ENCODE measurements at places on chromosomes 5 and 9.

- H3K4me1 ChIP-seq, result no peaks in the 10 kb centered on the region
- H3K4me3 ChIP-seq, result no peak overlapping the region
- H3K27ac ChIP-seq, result no peak overlapping the region
These were observed 1188.0 kb upstream of the CDH9 start for GRCh38 chr5:28226407-28226806.

GRCh38 chr5:52694648-52695047 is 93.1 kb upstream of the ITGA1 start:
- no peaks in the 10 kb centered on the region for H3K36me3 ChIP-seq
- H3K4me1 ChIP-seq, result peaks cover 4% of the 10 kb centered on the region
- H3K27ac ChIP-seq, result no peak overlapping the region
- DNase-seq, result no peak
- no peaks in the 10 kb centered on the region for H3K27me3 ChIP-seq
- no peak overlapping the region for H3K4me3 ChIP-seq

- DNase-seq, result no peak
- no peaks in the 10 kb centered on the region for H3K27me3 ChIP-seq
- H3K4me1 ChIP-seq, result no peaks in the 10 kb centered on the region
These were observed 687.3 kb downstream of the TLE4 start for GRCh38 chr9:80259079-80259478.

- H3K36me3 ChIP-seq, result peaks cover 43% of the 10 kb centered on the region
- no peak overlapping the region for H3K27ac ChIP-seq
- H3K4me1 ChIP-seq, result no peaks in the 10 kb centered on the region
- no peak for DNase-seq
- H3K4me3 ChIP-seq, result no peak overlapping the region
These were observed 69.4 kb downstream of the NUP214 start for GRCh38 chr9:131194762-131195161.

GRCh38 chr9:4815381-4815956 is 22.7 kb downstream of the RCL1 start:
- H3K4me3 ChIP-seq, result peak overlapping the region; percentile 1
- H3K27ac ChIP-seq, result peak overlapping the region; percentile 73
- peaks cover 30% of the 10 kb centered on the region for H3K4me1 ChIP-seq
- H3K36me3 ChIP-seq, result peaks cover 46% of the 10 kb centered on the region
- no peaks in the 10 kb centered on the region for H3K27me3 ChIP-seq

DNA sequence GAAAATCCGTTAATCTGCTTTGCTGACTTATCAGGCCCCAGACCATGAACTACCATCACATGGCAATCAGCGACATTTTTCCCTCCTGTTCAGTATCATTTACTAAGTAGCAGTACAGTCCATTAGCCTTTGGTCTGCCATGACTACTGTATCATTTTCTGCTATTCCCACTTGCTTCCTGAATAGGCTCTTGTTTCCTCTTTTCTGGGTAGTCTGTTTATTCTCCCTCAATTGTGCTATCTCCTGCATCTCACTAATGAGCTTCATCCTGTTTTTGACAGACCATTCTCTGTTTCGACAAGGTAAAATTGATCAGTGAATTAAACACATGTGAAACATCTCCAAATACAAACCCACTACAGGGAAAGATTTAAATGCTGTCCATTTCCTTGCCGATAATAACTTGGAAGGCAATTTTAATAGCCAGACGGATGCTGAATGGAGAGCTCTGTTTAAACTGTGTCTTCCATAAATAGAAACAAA is 263.5 kb upstream of the ANKRD55 start:
- no peak for DNase-seq
- peaks cover 2% of the 10 kb centered on the region for H3K4me1 ChIP-seq
- H3K27me3 ChIP-seq, result no peaks in the 10 kb centered on the region
- H3K27ac ChIP-seq, result no peak overlapping the region
- H3K36me3 ChIP-seq, result no peaks in the 10 kb centered on the region

- no peak overlapping the region for H3K27ac ChIP-seq
- peaks cover 30% of the 10 kb centered on the region for H3K36me3 ChIP-seq
These were observed 14.0 kb downstream of the MTRR start for GRCh38 chr5:7882926-7883325.

GRCh38 chr9:87829756-87830155 is 52.9 kb upstream of the SPATA31E1 start:
- H3K4me1 ChIP-seq, result no peaks in the 10 kb centered on the region
- no peak overlapping the region for H3K4me3 ChIP-seq
- H3K27me3 ChIP-seq, result peaks cover 7% of the 10 kb centered on the region
- no peak overlapping the region for H3K27ac ChIP-seq
- no peak for DNase-seq

GRCh38 chr9:23824830-23825591 is 1.0 kb downstream of the ELAVL2 start:
- peaks cover 40% of the 10 kb centered on the region for H3K27me3 ChIP-seq
- H3K27ac ChIP-seq, result no peak overlapping the region
- DNase-seq, result no peak

DNA sequence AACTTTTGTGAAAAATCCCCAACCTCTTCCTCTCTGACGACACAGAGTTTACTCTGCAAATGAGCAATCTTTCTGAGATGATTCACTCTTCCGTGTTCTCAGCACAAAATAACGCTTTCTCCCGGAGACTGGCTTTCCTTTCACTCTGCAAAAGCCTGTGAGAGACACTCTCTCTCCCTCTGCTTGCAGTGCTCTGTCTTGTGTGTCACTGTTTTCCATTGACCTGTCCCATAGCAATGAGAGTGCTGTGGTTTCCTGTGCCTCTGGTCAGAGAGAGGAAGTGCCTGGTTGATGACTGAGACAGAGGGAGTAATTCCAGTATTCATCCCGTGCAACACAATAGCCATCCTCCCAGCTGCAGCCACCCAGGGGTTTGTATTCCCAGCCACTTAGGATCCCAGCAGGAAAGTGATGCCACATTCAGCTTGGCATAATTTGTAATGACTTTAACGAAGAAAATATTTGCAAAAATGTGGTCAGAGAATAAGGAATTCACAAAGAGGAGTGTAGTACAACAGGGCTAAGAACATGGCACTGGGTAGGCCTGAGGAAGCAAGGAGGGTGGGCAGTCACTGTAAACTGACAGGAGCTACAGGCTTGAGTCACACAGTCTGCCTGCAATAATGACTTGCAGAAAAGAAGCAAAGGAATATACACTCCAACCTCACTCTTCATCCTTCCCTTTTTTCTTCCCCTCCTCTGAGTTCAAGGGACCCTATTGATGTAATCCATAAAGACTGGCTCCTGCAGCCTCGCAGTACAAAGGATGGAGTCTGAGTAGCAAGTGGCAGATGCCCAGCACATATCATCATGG is 463.5 kb upstream of the RGMB start:
- no peaks in the 10 kb centered on the region for H3K36me3 ChIP-seq
- no peaks in the 10 kb centered on the region for H3K27me3 ChIP-seq
- DNase-seq, result peak; percentile 12
- H3K4me1 ChIP-seq, result peaks cover 6% of the 10 kb centered on the region
- H3K4me3 ChIP-seq, result no peak overlapping the region

GRCh38 chr5:63953217-63953616 is 9.0 kb downstream of the HTR1A start:
- no peak for DNase-seq
- no peaks in the 10 kb centered on the region for H3K36me3 ChIP-seq
- H3K27ac ChIP-seq, result no peak overlapping the region
- H3K4me1 ChIP-seq, result no peaks in the 10 kb centered on the region
- peaks cover under 1% of the 10 kb centered on the region for H3K27me3 ChIP-seq
- H3K4me3 ChIP-seq, result no peak overlapping the region

DNA sequence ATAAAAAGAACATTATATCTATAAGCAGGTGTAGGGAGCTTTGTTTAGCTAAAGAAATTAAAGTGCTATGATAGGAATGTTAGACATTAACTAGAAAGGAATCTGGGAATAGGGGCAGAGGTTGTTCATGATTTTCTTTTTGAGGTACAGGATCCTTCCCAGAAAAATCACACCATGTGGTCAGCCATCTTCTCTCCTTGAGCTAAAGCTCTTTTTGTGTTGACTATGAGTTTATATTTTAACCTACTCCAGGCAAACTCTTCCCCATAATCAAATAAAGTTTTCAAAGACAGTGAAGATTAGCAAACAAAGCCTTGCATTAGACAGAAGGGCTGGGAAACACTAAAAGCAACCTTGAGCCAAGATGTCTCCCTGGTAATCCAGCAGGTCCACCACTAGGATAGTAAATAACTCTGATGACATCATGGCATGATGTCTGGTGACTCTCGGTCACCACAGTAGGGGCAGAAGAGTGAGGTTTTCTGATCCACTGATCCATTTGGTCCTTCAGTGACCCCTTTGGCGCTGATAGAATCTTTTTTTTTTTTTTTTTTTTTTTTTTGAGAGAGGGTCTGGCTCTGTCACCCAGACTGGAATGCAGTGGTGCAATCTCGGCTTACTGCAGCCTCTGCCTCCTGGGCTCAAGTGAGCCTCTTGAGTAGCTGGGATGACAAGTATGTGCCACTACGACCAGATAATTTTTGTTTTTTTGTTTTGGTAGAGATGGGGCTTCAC is 30.6 kb upstream of the IL6ST start:
- H3K36me3 ChIP-seq, result no peaks in the 10 kb centered on the region
- no peak overlapping the region for H3K4me3 ChIP-seq

DNA sequence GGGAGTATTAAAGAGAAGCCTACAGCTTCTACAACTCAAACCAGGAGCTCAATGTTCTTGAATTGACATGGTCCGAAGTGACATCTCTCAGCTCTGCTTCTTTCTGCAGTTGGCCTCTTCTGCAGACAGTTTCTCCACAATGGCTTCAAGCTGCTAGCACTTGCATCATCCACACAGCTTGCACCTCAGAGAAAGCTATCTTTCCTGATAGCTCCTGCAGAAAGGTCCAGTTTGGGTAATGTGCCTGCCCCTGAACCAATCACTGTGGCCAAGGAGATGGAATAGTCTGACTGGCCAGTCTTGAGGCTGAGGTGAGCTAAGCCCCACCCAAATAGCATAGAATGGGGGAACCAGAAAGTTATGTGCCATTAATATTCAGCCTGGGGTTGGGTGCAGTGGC is 95.8 kb upstream of the ABCA1 start:
- no peak overlapping the region for H3K4me3 ChIP-seq
- H3K36me3 ChIP-seq, result no peaks in the 10 kb centered on the region
- H3K27me3 ChIP-seq, result no peaks in the 10 kb centered on the region
- no peak for DNase-seq
- H3K4me1 ChIP-seq, result no peaks in the 10 kb centered on the region
- H3K27ac ChIP-seq, result no peak overlapping the region

- no peak overlapping the region for H3K27ac ChIP-seq
- H3K4me3 ChIP-seq, result no peak overlapping the region
- peaks cover 64% of the 10 kb centered on the region for H3K4me1 ChIP-seq
- no peaks in the 10 kb centered on the region for H3K27me3 ChIP-seq
These were observed 6.0 kb downstream of the UBQLN1 start for GRCh38 chr9:83701769-83702168.

DNA sequence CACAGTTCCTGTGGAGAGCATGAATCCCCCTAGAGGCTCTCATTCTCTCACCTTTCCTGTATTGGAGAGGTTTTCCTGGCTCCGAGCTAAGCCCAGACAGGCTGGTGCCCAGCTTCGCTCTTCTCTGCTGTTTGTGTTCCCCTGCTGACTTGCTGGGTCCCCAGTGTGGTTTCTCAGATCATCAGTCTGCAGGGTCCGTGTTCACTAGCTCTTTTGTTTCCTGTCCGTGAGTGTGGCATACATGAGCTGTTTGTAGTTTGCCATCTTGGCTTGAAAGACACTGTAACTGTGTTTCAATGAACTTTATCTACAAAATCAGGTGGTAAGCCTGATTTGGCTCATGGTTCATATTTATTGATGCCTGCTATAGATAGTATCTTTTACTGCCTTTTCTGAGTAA is 23.8 kb downstream of the LOX start:
- H3K4me3 ChIP-seq, result no peak overlapping the region
- H3K27ac ChIP-seq, result no peak overlapping the region
- H3K36me3 ChIP-seq, result peaks cover 40% of the 10 kb centered on the region
- H3K4me1 ChIP-seq, result no peaks in the 10 kb centered on the region
- H3K27me3 ChIP-seq, result no peaks in the 10 kb centered on the region

- no peak for DNase-seq
- peaks cover 4% of the 10 kb centered on the region for H3K36me3 ChIP-seq
- H3K27me3 ChIP-seq, result no peaks in the 10 kb centered on the region
- H3K4me3 ChIP-seq, result no peak overlapping the region
These were observed 4.0 kb upstream of the WDR70 start for GRCh38 chr5:37375091-37375490.

DNA sequence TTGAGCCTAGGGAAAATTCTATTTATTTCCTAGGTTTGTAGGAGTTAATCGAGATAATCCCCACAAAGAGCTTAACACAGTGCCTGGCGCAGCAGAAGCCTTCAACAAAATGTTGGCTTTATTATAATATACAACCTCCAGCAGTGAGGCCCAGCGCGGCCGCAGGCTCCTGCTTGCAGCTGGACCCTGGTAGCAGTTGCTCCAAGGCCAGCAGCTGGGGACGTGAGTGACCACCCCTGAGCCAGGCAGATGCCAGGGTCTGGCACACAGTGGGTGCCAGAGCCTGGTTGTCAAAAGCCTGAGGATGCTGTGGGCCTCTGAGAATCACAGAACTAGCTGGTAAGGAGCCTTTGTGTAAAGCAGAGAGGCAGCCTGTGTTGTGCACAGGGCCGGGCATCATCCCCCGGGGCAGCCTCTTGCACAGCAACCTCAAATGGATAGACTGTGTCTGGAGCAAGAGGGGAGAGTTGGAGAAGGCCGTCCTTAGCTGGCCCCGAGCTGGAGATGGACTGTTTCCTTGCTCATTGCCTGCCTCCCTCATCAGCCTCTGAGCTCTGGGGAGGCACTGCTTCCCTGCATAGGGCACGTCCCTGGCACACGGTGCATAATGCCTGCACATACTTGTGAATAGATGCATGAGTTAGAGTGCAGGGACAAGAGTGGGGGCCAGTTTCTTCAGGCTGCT is 17.3 kb downstream of the CSF1R start:
- H3K36me3 ChIP-seq, result no peaks in the 10 kb centered on the region
- H3K4me1 ChIP-seq, result peaks cover 4% of the 10 kb centered on the region

DNA sequence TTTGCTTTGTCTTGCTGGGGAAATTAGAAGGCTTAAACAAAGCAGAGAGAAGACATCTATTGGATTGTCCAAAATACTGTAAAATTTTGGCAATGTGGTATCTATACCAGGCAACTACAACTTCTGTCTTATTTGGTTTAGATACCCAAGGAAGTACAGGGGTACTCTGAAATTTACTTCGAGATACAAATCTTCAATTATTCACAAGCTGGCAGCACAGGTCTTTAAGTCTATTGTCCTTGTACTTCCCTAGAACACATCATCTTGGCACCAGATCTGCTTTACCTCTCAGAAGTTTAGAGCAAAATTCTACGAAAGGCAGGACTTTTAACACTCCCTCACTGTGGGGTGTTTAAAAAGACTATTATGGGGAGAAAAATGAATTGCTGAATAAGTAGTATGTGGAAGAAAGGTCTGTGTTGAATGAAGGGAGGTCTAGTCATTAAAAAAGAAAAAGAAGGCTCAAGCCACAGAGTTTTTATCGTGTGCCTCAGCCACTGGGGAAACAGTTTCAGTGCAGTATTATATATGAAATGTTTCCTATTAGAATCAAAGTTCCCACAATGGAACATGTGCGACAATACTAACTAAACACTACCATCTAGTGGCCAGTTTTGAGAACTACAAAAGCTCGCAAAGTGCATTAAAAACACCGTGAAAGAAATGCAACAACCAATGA is 93.7 kb downstream of the PDE4D start:
- no peak overlapping the region for H3K27ac ChIP-seq
- H3K4me1 ChIP-seq, result no peaks in the 10 kb centered on the region
- no peaks in the 10 kb centered on the region for H3K36me3 ChIP-seq
- peaks cover 14% of the 10 kb centered on the region for H3K27me3 ChIP-seq
- no peak for DNase-seq
- H3K4me3 ChIP-seq, result no peak overlapping the region

- peaks cover 25% of the 10 kb centered on the region for H3K36me3 ChIP-seq
- no peaks in the 10 kb centered on the region for H3K27me3 ChIP-seq
- no peak for DNase-seq
- H3K4me3 ChIP-seq, result no peak overlapping the region
- peaks cover 5% of the 10 kb centered on the region for H3K4me1 ChIP-seq
- no peak overlapping the region for H3K27ac ChIP-seq
These were observed 47.5 kb downstream of the UIMC1 start for GRCh38 chr5:176959051-176959450.

All from activated naive CD8-positive, alpha-beta T cell treated with anti-CD3 and anti-CD28 coated beads for 36 hours (primary cell).